ENCODE measurements at places on chromosomes 11 and 22.

- no peak for DNase-seq
Observed at GRCh38 chr11:104033134-104033533, 3.3 kb upstream of the DDI1 start.

- DNase-seq: no peak
Observed at GRCh38 chr11:126157326-126158030, 54.0 kb downstream of the RPUSD4 start.

DNA sequence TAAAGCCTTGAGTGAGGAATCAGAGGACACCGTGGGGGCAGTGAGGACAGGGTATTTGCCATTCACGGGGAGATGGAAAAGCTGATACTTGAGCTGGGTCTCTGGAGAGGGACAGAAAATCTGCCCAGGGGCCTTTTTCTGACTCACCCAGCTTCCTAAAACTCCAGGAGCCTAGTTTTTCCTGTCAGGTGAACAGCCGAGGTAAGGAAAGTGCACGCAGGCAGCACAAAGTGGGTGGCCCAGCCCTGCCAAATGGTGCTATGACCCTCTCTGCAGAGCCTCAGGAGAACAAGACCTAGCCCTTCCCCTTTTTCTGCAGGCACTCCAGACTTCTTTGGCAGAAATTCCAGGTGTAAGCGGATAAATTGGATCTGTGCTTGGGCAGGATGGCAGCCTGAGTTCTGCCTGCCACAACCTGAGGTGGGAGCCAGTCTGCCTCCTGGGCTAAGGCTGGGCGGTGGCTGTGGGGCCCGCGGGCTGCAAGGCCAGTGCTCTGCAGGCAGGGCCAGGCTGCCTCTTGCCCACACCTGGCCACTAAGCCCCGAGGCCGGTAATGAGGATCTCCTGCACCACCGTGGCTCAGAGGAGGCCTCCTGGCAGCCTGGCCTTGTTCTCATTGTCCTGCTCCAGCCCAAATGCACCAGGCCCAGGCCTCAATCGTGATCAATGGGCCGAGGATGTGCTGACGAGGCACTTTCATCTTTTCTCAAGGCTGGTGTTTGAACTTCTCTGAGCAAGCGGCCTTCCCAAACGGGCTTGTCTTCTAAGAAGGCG is 72.9 kb upstream of the LMO1 start:
- no peak for DNase-seq

GRCh38 chr11:67441098-67441563 is 2.1 kb downstream of the CORO1B start:
- DNase-seq: no peak

DNA sequence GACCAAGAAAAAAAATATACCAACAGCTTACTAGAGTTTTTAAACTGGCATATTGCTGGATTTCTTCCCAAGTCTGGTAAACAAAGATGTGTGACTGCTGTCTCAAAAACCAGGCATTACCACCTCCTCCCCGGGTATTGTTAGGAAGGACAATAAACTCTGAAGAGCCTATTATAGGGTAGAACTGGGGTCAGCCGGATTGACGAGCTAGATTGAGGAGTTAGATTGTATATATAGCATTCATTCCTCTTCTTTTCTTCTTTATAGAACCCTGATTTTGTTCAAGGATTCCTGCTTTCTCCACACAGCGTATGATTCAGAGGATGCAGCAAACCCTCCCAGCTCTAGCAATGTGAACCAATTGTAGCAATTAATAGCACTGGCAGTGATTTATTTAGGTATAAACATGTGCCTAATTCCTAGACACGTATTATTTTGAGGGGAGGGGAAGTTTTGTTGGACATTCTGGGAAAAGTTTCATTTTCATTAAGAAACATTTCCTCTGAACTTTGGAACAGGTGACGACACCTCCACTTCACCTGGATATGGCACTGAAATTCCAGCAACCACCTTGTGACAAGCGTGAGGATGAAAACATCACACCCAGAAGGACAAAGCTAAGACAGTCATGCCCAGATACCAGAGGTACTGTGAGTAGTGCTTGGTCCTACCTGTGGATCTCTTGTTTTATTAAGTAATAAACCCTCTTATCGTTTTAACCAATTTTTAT is 679.4 kb upstream of the KIRREL3 start:
- no peak for DNase-seq

DNA sequence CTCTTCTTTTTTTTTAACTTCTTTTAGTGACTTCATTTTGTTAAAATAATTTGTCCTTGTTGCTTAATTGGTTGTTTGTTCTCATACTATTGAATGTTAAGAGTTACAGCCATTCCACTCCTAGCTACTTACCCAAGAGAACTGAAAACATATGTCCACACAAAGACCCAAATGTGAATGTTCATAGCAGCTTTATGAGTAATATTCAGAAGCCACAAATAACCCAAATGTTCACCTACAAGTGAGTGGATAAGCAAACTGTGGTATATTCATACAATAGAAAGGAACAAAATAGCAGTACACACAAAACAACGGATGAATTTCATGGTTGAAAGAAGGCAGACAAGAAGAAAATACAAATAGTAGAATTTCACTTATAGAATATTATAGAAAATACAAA is 1.4 kb upstream of the OR4D11 start:
- DNase-seq: no peak

DNA sequence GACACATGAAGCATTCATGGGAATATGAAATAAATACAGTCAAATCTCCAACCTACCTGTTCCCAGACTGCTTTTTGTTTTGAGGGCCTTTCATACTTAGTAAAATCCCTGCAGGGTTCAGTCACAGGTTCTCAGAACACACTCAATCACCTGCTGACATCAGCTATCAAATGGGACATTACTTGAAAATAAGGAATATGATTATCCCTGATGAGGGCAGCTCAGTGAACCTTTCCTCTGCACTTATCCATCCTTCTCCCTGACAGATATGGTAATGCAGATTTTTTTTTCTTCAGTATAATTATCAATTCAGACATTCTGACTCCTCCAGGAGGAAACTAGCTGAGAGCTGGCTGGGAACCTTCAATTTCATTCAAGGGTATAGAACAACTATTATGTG is 1127.4 kb upstream of the CCDC90B start:
- DNase-seq: no peak

DNA sequence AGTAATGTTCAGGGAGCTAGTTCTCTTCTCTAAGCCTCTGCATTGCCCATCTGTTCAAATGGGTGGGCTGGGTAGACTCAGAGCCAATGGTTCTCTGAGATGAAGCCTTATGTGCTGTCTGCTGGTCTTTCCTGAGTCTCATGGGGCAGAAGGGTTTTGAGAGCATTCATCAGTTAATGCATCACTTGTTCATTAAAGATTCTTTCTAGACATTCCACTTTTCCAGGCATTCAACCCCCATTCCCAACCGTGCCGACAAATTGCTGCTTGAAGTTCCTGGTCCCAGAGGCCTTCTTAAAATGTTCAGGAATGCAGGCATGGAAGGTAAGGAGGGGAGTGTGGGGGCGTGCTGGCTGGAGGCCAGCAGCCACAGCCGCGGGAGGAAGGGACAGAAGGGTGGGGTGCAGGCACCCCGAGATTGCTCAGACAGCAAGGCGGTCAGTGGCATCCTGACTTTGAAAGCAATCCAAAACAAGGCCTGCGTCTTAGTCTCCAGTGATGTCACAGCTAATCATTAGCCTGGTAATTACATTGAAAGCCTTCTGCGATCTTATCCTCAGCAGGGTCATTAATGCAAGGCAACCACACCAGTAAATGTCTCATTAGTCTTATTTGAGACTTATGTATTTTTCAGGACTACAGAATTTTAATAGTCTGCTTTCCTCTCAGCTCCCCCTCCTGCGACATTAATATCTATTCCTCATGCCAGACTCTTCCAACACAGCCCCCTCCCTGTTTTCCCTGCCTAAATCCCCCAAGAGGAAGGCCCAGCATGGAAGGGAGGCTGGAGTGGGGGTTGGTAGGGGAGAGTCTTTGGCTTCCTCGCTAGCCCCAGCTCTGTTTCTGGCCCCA is 328.8 kb downstream of the MIAT start:
- no peak for DNase-seq

DNA sequence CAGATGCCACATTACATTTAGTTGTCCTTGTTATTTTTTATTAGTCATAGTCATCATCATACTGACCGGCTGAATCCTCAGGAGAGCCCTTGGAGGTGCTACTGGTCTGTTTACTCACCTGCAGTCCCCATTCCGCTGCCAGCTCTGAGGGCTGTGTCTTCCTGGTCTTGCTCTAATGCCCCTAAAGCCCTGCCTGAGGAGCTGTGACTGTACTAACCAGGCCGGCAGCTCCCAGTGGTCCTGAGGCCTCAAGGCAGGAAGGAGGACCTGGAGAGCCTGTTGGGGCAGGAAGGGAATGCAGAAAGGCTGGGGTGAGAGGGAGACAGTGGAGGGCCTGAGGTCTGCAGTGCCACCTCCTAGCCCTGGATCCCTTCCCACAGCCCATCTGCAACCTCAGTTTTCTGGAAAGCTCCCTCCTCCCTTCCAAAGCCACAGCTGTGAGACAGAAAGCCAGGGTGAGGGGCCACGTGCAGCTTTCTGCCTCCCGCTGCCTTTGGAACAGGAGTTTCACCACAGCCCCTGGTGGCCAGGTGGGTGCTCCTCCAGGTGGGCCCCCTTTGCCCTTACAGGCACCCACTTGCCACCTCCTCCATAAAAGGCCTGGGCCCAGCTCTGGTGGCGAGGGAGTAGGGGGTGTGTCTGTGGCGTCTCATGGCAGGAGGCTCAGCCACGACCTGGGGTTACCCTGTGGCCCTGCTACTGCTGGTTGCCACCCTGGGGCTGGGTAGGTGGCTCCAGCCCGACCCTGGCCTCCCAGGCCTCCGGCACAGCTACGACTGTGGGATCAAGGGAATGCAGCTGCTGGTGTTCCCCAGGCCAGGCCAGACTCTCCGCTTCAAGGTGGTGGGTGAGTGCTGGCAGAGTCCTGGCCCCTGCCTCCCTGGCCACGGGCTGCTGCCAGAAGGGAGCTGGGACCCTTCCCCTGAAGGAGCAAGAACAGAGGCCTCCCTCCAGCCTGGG is at the start of gene ZP1:
ZP1 (plus strand) TSS at position 632 of the 960 bp plus-strand sequence; CDS start at position 652, 20 bp downstream.
- DNase-seq: no peak
